ENCODE measurements at places on chromosomes 11 and 22.
A peak's percentile ranks its signal among the peaks of the same experiment; 100 is the strongest.

DNA sequence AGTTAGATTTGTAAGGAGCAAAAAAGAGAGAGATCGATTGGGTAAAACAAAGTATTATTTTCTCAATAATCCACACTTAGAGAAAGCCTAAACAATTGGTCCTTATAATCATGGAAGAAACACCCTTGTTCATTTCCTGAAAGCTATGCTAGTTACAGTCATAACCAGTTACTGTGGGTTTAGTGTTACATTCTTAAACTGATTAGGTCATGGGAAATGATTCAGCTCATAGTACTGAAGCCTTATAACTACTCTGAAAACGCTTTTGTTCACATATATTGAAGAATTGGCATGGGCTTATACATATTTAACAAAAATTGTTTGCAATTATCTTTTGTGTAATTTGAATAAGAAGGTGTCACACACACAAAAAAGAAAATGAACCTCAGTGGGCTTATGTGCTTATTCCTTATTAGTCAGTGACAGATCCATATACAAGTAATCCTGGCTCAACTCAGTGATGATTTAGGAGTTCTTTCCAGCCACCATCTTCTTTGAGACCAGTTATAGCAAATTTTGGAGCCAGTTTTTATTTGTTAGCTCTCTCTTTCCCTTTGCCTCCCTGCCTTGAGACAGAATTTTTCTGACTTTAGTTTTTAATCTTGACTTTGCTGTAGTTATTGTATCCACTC, 198.5 kb upstream of the CTSC start:
- peak; percentile 91 for DNase-seq

GRCh38 chr11:100870138-100870537, 183.1 kb downstream of the ARHGAP42 start:
- no peak for DNase-seq

DNA sequence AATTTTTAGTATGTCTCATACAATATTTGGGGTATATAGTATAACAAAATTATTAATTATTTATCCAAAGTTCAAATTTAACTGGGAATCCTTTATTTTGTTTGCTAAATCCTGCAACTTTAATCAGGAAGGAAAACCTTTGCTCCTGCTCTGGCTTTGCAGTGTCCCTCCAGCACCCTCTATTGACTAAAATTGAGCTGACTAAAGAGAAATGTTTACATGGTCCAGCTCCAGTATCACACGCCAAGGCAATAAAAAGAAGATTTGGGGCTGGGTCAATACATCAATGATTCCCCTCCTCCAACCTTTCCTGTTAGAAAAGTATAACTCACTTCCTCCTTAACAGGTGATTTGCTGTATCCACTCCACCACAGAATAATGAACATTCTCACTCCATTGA, 153.0 kb upstream of the LRRC4C start:
- DNase-seq: no peak

DNA sequence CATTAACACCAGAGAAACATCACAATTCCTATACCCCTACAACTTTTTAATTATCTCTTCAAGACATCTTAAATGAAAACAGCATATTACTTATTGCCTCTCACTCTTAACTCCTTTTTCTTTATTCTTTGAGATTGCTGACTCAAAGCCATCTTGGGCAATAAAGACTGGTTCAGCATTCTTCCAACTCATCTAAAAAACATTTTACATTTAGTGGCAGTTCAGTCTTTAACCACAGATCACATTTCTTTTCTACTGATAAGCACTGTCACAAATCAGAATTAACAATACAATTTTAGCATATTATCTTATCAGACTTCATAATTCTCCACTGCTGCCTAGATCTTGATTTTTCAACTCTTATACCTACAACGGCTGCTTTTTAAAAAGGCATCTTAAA, 34.0 kb downstream of the SIK3 start:
- DNase-seq: peak; percentile 66

GRCh38 chr11:114001416-114001815, 26.5 kb downstream of the HTR3A start:
- DNase-seq: no peak

DNA sequence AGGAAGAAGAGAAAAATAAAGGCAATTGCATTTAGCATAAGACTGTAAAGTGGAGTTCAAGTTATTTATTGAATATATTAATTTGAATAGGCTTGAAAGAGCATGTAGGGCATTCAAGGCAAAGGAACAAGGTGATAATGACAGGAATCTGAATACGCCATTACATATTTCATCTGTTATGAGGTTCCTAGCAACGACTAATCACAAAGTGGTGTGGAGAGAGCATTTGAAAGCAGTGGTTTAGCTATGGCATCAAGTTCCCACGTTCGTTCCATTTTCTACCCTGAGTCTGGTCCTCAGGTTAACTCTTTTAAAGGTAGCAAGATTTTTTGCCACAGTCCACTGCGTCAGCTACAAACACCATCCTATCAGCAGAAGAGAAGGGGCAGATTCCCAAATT, 59.4 kb downstream of the CNTN5 start:
- DNase-seq: no peak

GRCh38 chr11:2151500-2152257, 9.3 kb downstream of the INS start:
- DNase-seq: peak; percentile 62

- no peak for DNase-seq
These were observed 10.5 kb downstream of the TRIM5 start for GRCh38 chr11:5674391-5674790.

- DNase-seq: no peak
These were observed 58.6 kb downstream of the NUP98 start for GRCh38 chr11:3738723-3739122.

GRCh38 chr11:115455613-115456012, 48.6 kb downstream of the CADM1 start:
- DNase-seq: no peak

- no peak for DNase-seq
These were observed 71.2 kb downstream of the FBXO7 start for GRCh38 chr22:32545801-32546200.

DNA sequence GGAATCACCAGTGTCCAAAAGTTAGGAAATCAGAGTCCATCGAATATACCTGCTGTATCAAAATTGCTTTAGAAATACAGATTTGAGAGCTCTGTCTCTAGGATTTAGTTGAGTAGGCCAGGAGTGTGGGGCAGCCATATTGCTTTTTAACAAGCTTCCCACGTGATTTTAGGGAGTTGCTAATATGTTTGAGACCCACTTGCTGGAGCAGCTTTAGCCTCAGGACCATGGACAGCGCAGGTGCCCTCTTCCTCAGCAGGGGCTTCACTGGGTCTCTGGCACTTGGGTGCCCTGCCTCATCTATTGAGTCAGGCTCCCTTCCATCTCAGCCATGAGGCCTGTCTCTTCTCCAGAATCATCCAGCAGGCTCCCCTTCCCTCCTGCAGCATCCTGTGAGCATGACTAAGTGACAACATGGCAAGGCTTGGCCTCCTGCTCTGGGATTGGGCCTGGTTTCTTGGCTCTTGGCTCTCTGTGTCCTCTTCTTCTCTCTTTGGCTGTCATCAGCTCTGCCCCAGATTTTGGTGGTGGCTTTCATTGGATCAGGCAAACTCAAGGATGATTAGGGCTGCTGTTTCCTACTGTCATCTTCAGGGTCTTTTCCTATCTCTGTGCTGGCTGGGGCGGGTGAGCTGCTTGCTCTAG, 70.0 kb downstream of the SGSM1 start:
- DNase-seq: no peak

- DNase-seq: no peak
These were observed 126.0 kb downstream of the CTTN start for GRCh38 chr11:70524096-70524922.

DNA sequence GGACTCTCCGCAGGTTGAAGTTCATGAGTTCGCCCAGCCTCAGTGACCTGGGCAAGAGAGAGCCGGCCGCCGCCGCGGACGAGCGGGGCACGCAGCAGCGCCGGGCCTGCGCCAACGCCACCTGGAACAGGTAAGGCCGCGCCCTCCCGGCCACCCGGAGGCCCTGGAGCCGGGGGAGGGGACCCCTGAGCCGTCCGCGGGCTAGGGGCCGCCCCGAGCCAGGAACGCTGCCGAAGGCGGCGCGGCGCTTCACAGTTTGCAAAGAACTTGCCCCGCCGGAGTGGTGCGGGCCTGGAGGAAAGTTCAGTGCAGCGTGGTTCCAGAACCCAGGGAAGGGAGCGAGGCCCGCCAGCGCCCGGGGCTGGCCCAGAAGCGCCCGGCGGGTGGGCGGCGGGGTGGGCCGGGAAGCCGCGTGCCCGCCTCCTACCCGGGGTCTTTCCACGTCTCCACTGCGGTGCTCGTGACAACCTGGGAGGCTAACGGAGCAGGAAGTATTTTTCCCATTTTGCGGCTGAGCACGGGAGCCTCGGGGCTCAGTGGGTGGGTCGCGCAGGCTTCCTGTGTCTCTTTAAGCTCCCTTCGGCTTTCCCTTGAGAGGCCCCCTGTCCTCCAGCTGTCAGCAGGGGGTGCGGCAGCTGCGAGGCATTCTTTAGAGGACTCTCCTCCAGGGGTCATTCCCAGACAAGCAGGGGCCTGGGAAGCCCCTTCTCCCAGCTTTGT, 635 bp downstream of the PRR5 start:
- DNase-seq: no peak

DNA sequence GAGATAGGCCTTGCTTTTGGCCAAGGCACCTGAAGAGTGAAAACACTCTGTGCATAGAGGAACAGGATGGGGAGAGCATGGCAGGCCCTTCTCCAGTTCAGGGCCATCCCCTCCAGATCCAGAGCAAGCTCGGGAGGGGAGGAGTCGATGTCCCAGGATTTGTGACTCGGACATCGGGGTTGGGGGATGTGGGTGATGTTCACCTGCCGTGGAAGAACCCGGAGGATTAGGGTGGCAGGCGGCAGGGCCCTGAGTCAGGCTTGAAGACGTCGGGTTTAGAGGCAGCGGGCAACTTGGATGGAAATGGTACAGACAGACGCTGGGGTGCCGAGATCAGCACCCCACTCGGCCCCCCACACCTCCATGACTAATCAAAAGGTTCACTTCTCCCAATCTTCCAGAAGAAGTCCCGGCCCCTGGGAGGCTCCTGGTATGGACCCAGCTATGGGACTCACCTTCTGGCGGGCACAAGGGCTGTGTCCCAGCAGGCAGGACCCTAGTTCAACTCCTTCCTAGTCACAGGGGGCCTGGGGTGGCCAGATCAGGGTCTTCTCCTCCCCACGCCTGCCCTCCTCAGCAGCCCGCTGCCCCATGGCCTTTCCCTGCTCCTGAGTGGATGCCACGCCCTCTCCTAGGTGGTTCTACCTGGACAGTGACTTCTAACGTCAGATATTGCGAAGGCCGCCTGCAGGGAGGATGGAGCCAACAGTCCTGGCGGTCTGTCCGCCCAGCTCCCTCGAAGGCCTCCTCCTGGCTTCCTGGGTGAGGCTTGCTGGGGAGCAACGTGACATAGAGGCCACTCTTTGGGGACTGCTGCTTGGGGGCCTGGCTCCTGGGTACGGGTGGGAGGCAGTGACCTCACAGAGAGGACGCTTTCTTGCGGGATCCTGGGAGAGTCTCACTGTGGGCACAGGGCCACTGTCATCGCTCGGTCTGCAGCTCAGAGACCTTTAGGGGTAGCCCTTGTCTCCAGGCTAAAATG, 792.5 kb downstream of the BRD1 start:
- DNase-seq: no peak

GRCh38 chr11:107864591-107864990, 6.0 kb upstream of the SLC35F2 start:
- no peak for DNase-seq

- no peak for DNase-seq
These were observed 280.6 kb downstream of the LARGE1 start for GRCh38 chr22:33639588-33640254.

- no peak for DNase-seq
These were observed 150.6 kb downstream of the SPATA19 start for GRCh38 chr11:133694701-133695100.

DNA sequence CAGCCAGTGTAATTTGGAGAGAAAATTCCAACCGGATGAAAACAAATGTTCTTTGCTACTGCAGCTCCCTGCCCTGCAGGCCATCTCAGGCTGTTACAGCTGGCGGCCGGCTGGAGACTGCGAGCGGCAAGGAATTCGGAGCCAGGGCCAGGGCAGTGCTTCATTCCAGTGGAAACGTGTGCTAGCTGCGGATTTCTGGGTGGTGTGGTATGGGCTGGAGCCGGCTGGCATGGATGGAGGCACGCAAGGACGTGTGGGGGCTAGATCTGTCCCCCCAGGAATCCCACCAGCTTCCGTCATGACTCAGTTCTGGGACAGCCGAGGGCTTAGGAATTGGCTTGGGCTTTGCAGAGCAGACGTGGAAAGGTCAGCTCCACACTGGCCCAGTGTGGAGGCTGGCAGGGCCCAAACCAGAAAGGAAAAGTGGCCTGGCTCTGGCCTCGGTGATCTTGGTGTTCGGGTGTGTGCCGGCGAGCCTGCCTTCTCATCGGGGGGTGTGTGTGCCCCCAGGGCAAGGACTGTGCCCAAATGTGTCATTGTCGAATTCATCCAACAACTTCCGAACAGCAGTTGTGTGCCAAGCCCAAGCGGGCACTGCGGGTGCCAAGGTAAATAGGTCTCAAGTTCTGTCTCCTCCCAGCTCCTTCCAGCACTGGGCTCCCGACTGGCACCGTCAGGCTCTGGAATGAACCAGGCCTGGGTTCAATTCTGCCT, 48.1 kb upstream of the SHISAL1 start:
- peak; percentile 64 for DNase-seq

GRCh38 chr11:128776424-128777284, 82.8 kb downstream of the FLI1 start:
- peak; percentile 34 for DNase-seq

GRCh38 chr11:8605971-8606563, 12.0 kb upstream of the STK33 start:
- DNase-seq: peak; percentile 39

GRCh38 chr11:46404476-46405017, 13.0 kb upstream of the CHRM4 start:
- no peak for DNase-seq

DNA sequence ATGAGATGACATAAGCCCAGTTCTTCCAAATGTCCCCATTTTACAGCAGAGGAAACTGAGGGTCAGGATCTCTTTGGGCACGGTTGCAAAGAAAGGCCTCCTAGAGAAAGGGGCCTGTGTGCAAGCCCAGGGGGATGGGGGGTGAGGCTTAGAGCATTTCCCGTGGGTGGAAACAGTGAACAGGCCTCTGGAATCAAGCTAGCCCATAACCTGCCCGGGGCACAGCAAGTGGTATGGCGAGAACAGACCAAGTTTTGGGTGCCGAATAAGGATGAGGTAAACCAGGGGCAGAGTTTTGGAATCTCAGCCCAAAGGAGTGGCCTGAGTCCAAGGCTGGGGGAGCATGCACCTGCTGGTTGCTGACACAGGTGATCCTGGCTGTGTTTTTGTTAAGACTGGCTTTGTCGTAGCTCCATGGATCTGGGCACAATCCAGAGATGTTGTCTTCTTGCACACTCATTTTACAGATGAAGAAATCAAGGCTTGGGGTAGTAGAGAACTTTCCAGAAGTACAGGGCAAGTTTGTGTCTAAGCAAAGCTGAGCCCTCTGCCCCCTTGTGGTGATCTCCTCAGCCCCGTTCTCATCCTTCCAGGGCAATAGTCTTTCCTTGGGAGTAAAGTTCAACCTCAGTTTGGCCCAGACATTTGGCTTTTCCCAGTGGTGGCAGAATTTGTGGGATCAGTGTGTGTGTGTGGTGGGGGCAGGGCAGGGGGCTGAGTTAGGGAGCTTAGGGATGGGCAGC, 53.5 kb upstream of the MYEOV start:
- peak; percentile 26 for DNase-seq

- DNase-seq: peak; percentile 76
These were observed 558.1 kb downstream of the ETS1 start for GRCh38 chr11:128029219-128029722.

- DNase-seq: no peak
These were observed 2.9 kb upstream of the ASCL2 start for GRCh38 chr11:2273311-2273710.
